ENCODE measurements at places on chromosomes 2 and 18.

DNA sequence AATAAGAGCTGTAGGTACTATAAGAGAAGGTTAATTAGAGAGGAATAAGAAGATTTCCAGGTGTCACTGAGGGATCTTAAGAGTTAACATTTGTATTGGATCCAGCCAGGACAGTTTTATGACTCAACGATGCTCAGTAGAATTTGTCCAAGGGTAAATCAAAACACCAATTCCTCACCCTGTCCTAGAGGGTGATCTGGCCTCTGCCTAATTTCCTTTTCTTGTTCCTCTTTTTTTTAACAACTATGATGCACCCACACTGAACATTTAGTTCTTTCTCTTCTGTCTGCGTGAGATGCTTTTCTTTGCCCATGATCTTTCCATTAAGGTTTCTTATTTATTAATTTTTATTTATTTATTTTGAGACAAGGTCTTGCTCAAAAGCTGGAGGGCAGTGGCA lies 92.0 kb downstream of the PMS1 start:
- no peak for DNase-seq

DNA sequence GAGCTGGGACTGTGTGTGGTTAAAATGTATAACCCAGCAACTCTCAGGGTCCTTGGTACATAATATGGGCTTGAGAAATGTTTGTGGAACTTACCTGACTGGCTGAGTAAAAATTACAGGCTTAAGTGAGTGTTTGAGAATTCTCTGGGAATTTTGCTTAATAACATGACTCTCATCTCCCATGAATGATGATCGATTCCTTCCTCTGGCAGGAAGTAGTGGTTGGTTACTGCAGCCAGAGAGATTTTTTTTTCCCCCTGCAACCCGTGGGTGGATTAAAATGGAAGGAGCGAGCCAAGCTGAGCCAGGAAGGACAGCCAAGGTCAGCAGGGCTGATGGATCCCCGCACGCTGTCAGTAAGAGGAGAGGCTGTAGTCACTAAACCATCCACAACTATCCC lies 40.6 kb upstream of the RFX8 start:
- DNase-seq = no peak

GRCh38 chr2:160898581-160899307 lies 261.5 kb upstream of the TANK start:
- no peak for DNase-seq

- peak; percentile 10 for DNase-seq
These were observed 178.7 kb upstream of the MGAT5 start for GRCh38 chr2:134075204-134075603.

DNA sequence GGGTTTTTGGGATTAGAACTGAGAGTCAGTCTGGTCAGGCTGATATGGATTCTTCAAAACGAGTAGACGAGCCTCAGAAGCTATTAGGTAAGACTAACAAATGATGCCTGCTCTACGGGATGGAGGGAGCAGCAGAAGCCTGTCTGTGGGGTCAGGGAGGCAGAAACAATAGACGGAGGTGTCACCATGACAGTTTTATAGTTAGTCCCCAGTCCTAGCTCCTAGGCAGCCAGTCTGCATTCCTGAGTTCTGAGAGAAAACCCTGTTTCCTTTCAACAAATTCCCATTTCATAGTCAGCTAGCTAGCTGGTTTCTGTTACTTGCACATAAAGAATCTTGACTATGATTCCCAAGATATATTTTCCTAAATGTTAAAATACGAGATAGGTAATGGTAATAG lies 542.1 kb downstream of the PID1 start:
- DNase-seq = no peak

- no peak for DNase-seq
These were observed 11.5 kb upstream of the EIF2AK3 start for GRCh38 chr2:88638743-88639142.

GRCh38 chr2:114609801-114610200 lies 167.4 kb downstream of the DPP10 start:
- DNase-seq = no peak

- DNase-seq = no peak
These were observed 36.1 kb downstream of the BCL2 start for GRCh38 chr18:63283305-63284094.

DNA sequence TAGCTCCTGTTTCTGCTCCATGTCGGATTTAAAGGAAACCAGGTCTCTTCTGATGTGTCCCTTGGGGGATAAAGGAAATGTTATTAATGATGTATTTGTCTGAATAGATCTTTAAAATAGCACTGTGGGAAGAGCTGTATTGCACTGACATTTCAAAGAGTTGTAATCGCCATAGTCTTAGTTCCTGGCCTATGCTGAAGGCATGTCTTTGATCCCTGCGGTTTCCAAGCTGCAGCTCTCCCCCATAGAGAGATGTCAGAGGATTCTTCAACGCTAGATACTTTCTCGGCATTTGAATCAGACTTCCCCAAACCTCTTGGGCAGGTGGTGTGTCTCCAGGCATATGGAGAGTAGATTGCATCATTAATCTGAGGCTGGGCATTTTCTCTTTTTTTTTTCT lies 40.4 kb downstream of the NAT8 start:
- DNase-seq = no peak

- no peak for DNase-seq
These were observed 54.5 kb downstream of the EPAS1 start for GRCh38 chr2:46351750-46352138.

DNA sequence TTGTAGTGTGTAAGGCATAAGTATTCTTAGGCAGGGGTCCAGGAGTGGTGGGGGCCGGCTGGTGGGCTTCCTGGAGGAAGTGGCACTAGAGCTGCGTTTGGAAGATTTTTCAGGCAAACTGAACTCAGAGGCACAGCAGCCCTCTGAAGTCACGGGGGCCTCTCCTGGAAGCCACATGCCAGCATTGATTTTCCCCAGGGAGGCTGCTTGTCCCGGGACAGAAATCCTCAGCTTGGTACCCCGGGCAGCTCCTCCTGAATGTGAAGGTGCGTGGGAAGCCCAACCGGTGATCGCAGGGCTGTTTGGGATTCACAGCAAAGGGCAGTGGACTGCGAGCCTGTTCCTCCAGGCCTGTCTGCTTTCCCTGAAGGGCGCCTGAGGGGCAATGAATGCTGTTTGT lies 1.6 kb upstream of the PDIA6 start:
- no peak for DNase-seq

DNA sequence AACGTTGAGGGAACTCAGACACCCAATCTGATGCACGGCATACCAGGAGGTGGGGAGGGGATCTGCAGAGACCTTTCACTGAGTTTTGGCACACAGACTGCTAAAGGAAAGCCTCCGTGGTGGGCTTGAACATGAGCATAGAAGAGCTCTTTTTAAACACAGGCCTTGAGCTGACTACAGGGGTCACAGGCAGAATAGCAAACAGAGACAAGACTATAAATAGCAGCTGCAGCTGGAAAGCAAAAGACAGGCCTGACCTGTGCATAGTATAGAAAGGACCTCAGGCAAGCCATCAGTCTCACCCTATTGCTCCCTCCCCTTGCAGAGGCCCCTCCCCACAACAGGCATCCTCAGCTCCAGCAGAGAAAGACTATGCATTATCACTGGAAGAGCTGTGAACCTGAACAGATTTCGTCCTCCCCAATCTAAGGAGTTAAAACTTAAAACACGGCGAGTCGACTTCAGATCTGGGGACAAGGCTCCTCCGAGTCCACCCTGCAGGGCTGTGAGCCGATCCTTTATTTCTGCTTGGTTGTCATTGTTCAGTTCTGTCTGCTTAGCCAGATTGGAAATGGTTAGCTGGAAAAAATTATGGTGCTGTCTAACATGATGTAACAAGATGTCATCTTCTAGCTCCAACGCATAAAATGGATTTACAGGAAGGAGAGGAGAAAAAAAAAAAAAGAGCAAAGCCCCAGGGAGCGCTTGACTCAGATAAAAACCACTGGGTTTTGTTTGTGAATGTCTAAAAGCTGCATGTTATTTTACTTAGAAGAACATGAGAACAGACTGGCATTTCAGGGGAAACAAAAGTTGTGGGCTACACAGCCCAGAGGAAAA lies 25.2 kb upstream of the LCLAT1 start:
- DNase-seq = no peak

- no peak for DNase-seq
These were observed 122.9 kb downstream of the PRKRA start for GRCh38 chr2:178328037-178328436.

- no peak for DNase-seq
These were observed 32.8 kb upstream of the ACKR3 start for GRCh38 chr2:236536727-236537398.

GRCh38 chr18:6355789-6356589 lies 58.7 kb downstream of the L3MBTL4 start:
- DNase-seq = no peak

GRCh38 chr2:8469709-8470493 lies 212.0 kb upstream of the ID2 start:
- DNase-seq = no peak

DNA sequence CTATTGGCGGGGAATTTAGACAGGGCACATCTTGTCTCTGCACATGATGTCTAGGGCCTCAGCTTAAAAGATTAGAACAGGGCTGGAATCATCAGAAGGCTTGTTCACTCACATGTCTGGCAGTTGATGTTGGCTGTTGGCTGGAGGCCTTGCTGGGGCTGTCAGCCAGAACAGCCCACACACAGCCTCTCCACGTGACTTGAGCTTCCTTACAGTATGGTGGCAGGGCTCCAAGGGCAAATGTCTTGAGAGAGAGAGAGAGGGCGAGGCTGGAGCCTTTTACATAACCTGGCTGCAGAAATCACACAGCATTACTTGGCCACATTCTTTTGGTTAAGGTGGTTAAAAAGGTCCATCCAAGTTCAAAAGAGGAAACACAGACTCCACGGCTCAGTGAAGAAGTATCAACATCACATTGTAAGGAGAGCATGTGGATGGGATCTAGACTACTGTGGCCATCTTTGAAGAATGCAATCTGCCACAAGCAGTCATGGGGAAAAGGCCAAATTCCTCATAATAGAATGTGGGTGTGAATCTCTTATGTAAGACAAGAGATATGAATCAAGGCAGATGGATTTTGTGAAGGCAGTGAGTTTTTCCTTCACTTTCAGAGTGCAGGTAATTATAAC lies 30.4 kb downstream of the SRSF7 start:
- no peak for DNase-seq

DNA sequence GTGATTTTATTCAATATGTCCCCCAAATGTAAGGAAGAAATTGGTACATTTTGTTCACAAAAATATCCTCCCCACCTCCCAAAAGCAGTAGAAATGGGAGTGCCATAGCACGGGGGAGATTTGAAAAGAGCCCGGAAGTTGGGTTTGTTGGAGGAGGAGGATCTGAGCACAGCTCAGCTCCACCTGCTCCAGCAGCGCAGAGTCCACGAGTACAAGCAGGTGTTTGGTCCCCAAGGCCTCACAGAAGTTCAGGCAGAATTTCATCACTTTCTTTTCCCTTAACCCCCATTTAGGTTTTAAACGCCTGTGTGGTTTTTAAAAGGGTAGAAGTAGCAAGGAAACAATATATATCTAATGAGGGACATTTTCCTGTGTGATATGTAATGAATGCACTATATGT lies 56.0 kb downstream of the TRAPPC12 start:
- DNase-seq = no peak

DNA sequence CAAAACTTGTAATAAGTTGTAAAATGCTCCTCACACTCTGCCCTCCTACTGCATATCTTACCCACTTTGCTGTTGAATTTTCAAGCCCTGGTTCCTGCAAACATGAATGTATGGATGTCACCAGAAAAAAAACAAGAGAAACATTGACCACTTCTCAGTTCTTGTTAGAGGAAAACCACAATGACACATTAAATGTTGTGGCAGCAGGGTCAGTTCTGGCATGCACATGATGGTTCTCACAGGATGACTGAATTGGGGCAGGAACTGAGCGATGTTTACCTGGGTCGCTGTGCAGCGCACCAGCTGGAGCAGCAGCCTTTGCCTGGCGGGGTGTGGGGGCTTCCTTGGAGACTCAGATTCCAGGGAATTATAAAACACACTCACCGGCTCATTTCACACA lies 14.0 kb upstream of the PRKCE start:
- DNase-seq = no peak

- DNase-seq = peak; percentile 55
These were observed 105.7 kb upstream of the GAREM1 start for GRCh38 chr18:32576296-32576916.

DNA sequence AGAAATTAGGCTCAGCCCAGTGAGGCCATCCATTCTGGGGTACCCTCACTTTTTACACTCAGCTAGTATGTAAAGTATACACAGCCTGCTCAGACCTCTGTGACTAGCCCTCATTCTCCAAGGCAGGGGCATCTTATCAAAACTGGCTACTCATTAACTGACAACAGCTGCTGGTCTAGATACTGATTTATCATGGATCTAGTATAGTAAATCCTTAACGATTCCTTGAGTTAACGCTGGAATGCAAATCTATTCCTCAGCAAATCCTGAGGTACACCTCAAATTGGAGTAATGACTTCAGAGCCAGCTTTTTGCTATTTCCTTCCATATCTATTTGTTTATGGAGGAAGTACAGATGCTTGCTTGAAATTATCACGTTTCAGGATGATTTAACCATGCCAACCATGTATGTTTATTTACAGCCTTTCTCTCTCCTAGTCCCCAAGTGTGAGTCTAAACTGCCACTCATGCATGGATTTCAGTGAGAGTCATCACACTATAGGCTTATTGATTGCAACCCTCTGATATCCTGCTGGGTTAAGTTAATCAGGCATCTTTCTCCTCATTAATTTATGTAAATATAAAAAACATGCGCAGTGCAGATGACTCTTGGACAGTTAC lies 70.2 kb upstream of the DOK6 start:
- DNase-seq = no peak

DNA sequence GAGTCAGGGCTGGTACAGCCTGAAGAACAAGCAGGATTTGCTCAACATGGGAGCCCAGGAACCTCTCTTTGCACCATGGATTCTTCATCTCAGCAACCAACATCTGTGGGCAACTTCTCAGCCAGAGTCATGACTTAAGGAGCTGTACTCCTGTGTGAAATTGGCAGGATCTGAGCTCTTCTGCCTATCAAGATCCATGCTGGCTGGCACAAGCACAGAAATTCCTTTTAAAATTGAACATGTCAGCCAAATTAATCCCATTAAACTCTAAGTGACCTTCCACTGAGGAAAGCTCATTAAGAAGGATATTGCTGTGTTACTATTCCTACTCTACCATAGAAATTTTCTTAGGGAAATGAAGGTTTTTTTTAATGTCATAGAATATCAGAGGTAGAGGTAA lies 110.5 kb upstream of the SCG2 start:
- DNase-seq = no peak

GRCh38 chr2:239355139-239355538 lies 45.7 kb downstream of the HDAC4 start:
- no peak for DNase-seq

- peak; percentile 70 for DNase-seq
These were observed 50.3 kb upstream of the GREB1L start for GRCh38 chr18:21191596-21192307.

GRCh38 chr18:62187543-62188510 lies 772 bp downstream of the RELCH start:
- DNase-seq = peak; percentile 51

DNA sequence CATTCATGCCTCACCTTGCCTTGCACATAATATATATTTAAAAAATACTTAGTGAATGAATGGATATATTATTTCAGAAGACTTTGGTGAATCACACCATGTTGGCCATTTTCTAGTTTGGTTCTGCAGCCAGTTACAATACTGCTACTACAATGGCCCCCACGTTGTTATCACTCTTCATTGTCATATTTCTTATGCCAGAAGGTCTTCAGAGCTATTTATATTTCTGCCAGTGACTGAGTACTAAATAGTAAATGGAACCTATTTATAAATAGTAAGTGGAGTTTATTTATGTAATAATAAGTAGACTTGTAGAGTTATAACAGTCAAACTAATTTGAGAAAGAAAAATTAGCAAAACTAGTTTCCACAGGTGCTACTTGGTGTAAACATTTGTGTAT lies 516.6 kb upstream of the SYT4 start:
- DNase-seq = no peak

All from nucleus accumbens (tissue), 56 donors.